ENCODE measurements at places on chromosomes 12 and 14.

DNA sequence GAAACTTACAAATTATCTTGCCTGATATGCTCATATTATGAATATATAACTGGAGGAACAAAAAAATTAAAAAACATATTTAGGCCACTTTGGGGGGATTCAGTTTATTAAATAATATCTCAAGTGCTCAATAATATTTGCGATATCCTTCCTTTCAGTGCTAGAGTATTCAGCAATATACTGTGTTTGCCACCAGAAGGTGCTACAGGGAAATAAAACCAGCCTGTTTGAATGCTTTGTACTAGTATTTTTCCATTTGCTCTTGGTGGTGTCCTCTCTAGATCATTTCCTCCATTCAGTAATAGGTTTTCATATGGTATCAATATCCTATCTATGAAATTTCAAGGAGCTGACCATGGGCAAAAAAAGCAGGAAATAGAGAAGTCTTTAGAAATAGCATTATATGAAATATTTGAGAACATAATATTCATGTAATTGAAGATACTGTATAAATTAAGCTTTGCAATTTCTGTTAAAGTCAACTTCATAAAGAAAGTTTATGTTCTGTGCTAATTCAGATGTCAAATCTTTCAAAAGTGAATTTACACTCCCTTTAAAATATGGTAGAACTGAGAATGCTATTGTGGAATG lies 106.2 kb upstream of the NAV3 start:
- DNase-seq: peak; percentile 42

- peak; percentile 71 for DNase-seq
These were observed 147.8 kb upstream of the ATP2B1 start for GRCh38 chr12:89856431-89856830.

- no peak for DNase-seq
These were observed 160.0 kb upstream of the FBXO33 start for GRCh38 chr14:39592116-39592789.

- DNase-seq: peak; percentile 32
These were observed 117.2 kb downstream of the CACNA1C start for GRCh38 chr12:2169940-2170339.

DNA sequence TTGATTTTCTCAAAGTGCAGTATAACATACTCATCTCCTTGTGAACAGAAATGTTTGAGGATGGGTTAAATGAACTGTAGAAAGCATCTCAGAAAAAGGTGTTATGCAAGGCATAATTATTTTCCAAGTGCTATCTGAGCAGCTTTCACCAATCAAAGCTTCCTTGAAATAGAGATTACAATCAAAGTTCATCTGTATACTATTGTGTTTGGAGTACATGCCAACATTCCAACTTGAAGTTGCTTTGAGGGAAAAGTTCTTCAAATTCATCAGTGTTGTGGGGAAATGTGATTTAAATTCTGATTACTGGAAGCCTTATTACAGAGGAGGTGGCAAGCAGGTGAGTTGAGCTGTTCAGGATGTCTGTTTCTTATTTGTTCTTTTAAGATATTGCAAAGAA lies 68.2 kb downstream of the TMTC2 start:
- no peak for DNase-seq

DNA sequence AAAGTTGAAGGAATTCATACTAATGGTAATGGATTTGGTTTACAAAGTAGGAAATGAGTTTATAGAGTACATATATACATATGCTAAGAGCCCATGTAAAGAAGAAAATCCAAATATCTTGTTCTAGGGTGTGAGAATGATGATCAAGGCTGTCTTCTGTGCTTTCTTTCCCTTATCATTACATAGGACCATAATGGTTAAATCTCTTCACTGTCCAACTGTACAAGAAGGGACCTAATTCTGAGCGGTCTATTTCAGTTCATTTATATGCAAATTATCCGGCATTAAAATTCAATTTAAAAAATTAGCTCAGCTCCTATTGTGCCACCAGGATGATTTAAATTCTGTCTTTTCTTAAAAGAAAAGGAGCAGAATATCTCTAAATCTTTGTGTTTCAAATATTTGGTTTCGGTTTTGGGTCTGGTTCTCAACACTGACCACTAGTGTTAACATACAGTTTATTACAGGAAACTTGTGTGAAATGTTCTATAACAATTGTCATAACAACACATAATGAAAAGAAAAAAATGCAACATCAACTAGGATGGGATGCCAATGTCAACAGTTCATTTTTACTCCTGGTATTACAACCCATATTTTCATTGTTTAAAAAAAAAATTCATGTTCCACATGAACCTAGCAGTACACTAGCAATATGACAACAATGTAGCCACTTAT lies 16.8 kb downstream of the OR4K1 start:
- DNase-seq: no peak

GRCh38 chr12:89857652-89858274 lies 149.1 kb upstream of the ATP2B1 start:
- no peak for DNase-seq

DNA sequence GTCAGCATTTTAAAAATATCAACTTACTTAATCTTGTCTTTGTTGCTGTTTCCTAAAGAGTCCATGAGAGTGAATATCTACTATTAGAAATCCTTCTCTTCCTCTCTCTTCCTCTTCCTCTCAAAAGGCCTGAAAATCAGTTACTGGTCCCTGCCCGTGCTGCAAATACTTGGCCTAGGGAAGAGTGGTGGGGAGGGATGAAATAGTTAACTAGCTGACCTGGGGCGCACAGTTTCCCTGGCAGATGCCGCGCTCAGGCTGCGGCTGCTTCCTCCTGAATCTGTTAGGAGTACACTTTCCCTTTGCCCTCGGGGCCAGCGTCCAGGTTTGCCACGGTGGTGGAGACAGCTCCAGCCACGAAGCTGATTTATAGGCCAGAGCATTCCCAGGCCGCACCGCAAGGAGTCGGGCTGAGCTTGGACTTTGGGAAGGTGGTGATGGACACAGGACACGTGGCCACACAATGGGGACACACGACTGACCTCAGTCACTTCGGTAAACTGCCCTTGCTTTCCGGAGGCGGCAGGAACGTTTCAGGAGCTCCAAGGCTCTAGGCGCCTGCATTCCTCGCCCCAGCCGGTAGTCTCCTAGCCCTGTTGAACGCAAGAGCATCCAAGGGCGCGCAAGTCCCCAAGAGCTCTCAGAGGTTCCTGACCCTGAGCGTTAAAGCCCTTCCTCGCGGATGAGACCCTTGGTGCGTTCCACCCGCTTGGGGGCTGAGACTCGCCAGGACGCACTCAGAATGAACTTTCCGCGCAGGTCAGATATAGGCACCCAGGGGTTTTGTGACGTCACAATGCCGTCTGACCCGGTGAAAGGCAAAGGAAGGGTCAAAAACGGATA lies 7.1 kb upstream of the ASCL1 start:
- peak; percentile 28 for DNase-seq

- DNase-seq: peak; percentile 64
These were observed 2.9 kb upstream of the TSFM start for GRCh38 chr12:57779736-57780135.

DNA sequence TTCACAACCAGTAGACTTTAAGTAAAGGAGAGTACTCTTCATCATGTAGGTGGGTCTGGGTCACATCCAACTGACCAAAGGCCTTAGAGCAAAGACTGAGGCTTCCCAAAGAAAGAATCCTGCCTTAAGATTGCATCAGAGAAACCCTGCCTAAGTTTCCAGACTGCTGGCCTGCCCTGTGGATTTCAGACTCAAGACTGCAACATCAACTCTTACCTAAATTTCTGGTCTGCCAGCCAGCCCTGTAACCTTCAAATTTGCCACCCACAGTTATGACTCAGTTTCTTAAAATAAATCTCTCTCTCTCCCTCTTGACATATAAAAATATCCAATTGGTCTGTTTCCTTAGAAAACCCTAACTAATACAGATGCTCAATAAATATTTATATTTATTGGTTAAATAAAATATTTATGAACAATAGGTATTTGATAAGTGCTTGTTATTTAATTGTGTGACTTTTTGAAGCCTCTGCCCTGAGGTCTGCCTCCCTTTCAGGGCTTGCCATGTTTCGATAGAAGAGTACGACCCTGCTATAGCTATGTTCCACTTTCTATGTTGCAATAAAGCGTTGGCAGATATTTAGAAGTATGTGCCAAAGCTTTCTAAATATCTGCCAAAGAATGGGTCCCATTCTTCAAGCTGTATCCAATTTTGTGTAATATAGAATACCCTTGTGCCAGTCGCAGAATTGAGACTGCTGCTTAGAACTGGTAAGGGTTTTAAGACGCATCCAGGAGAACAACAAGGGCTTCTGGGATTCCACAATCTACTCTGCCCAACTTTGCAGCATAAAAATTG lies 65.7 kb downstream of the TMEM30B start:
- DNase-seq: no peak

- DNase-seq: no peak
These were observed 108.0 kb downstream of the PPM1A start for GRCh38 chr14:60356906-60357550.

GRCh38 chr14:84546236-84546635 lies 983.7 kb upstream of the FLRT2 start:
- DNase-seq: no peak

DNA sequence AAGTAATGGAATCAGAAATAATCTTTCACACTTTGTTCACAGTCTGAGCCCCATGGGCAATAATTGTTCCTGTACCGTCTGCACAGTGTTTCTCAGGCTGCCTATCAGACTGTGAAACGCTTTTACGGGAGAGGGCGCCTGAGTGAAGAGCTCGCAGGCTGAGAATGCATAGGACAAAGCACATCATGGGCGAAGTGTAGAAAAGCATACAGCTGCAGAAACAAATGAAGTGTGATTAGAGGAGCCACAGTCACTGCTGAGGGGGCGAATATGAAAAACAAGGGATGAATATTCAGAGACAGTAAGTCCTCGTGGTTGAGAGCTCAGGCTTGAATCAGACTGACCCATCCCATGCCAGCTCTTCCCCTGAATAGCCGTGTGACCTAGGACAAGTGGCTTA lies 438.4 kb upstream of the DCN start:
- no peak for DNase-seq

GRCh38 chr14:21233457-21234076 lies 35.7 kb downstream of the HNRNPC start:
- no peak for DNase-seq

GRCh38 chr14:74480046-74480445 lies 13.1 kb downstream of the NPC2 start:
- no peak for DNase-seq

DNA sequence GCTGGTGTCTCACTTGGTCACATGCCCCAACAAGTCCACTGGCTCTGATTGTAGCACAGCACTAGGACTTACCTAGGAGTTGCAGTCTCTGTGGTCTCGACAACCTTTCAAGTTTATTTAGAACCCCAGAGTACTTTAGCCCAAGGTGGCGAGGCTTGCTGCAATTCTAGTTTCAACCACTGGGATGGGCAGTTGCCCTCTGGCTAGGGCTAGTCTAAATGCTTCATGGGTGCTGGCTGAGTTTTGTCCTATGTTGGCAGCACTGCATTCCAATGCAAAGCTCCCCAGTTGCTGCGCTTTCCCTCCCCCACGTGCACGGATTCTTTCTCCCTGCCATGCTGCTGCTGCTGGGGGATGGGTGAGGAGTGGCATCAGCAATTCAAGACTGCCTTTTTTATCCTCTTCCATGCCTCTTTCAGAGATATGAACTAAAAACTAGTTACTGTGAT lies 207.9 kb downstream of the SYNE2 start:
- DNase-seq: peak; percentile 39

GRCh38 chr12:29763301-29763683 lies 20.4 kb downstream of the TMTC1 start:
- DNase-seq: no peak

DNA sequence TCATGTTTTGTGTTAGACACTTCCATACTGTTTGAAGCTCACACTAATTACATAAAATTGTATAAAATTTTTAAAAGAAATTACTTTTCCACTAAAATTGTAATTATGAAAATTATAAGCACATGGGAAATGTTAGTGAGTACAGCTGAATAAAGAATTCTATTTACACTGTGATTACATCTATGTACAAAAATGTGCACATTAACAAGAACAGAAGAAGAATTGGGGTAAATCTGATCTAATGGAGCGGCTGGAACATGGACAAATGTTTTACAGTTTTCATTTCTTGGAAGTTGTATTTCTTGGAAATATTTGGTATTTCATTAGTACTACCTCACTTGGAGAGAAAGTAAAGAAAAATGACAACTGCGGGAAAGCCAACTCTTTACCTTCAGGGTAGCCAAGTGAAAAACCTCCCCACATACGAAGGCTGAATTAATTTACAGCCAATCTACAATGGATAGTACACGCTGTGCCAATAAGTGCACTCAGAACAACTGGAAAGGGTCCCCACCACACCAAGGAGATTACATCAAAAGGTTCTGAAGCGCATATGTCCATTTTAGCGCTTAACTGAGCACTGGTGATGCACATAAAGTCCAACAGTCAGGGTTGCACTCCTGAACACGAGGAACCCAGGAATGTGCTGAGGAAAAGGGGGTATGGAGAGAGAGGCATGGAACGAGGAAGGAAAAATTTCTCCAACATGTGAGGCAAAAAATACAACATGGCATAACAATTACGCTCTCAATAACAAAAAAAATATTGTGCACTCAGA lies 17.5 kb downstream of the MED13L start:
- no peak for DNase-seq

- DNase-seq: no peak
These were observed 101.6 kb downstream of the DAD1 start for GRCh38 chr14:22487401-22487800.

DNA sequence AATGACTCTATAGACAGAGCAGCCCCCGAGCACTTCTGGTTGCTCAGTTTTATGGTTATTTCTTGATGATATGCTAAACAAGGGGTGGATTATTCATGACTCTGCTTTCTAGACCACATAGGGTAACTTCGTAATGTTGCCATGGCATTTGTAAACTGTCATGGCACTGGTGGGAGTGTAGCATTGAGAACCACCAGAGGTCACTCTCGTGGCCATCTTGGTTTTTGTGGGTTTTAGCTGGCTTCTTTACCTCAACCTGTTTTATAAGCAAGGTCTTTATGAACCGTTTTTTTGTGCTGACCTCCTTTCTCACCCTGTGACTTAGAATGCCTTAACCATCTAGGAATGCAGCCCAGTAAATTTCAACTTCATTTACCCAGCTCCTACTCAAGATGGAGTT lies 1036.2 kb upstream of the FLRT2 start:
- DNase-seq: peak; percentile 3

GRCh38 chr14:106586098-106586704 lies 1059.8 kb downstream of the TMEM121 start:
- no peak for DNase-seq

DNA sequence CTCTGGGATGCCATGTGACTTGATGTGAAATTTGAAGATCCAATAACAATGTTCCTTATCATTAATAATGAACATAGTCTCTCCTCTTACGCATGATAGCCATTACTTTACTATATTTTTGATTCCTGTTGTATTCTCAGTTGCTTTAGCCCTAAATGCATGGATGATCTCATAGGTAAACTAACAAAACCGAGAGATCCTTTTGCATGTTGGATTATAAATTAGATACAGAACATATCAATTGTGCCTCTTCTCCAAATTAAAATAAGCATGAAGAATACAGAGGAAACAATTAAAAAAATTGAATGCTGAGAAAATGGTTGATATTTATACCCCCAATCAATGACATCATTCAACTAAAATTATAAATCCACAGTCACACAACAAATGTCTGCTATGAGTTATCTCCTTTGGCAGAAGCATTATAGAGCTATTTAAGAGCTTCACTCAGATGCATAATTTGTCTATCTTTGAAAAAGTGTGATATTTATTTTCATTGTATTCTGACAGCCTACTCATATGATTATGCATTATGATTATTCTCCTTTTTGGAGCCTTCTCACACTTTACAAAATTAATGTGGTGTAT lies 386.4 kb upstream of the STXBP6 start:
- DNase-seq: no peak

- DNase-seq: peak; percentile 33
These were observed 25.4 kb upstream of the TESC start for GRCh38 chr12:117124421-117125271.

GRCh38 chr12:24287963-24288362 lies 338.5 kb upstream of the SOX5 start:
- no peak for DNase-seq

Data from M059J (cell line).